ENCODE measurements at places on chromosomes 7 and 10.

DNA sequence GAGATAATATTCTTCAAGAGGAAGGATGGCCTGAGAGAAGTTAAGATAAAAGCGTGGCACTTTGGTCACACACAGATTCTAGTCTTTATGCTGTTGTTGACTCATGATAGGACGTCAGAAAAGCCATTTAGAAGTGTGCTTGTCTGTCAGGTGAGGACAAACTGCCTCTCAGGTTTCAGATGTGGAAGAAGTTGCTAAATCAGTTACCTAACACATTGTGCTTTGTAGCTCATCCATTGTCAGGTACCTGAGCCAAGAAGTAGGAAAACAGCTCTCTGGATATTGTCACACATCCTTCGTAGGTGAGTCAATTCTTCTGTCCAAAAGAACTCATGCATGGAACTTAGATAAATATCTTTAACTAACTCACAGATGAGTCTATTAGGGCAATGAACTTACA is 49.5 kb upstream of the PHYHIPL start:
- DNase-seq: no peak

DNA sequence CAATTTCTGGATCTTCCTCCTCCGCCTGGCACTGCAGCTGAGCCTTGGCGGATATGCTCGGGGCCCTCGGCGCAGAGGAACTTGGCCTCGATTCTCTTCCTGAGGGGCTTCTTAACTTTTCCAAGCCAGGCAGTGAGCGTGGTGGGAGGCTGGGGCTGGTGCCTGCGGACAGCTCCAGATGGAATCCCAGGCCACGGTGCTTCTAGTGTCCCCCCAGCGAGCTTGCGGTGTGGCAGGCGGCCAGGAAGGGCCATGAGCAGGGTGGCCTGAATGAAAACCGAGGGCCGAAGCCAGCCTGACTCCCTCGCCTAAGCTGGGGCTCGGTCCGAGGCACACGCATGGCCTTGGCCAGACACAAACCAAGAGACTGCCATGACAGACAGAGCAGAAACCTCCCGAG is 31.3 kb downstream of the RCC1L start:
- DNase-seq: no peak

DNA sequence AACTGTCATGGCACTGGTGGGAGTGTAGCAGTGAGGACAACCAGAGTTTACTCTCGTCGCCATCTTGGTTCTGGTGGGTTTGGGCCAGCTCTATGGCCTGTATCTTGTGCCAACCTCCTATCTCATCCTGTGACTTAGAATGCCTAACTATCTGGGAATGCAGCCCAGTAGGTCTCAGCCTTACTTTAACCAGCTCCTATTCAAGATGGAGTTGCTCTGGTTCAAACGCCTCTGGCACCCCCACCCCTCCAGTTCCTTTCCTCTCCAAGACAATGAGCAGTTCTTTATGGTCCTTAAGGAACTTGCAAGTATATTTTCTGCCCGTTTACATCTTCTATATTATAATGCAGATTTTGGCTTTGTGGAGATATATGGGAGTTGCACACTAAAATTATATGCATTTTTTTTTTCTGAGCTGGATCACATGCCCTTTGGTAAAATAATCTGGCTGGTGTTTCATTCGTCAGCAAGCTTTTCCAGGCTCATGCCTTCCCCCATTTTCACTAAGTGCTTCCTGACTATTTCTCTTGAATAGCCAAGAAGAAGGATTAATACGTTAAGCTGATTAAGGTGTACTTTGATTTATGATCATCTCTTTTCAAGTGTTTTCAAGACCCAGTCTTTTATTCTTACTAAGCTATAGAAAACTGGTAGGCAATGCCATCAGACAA is 11.2 kb upstream of the WIPF3 start:
- DNase-seq: no peak

GRCh38 chr7:77570330-77571011 is 33.4 kb downstream of the PTPN12 start:
- DNase-seq: no peak

- no peak for DNase-seq
Observed at GRCh38 chr10:79346388-79347225, 662 bp upstream of the PPIF start.
